ENCODE measurements at places on chromosomes 7 and 10.

DNA sequence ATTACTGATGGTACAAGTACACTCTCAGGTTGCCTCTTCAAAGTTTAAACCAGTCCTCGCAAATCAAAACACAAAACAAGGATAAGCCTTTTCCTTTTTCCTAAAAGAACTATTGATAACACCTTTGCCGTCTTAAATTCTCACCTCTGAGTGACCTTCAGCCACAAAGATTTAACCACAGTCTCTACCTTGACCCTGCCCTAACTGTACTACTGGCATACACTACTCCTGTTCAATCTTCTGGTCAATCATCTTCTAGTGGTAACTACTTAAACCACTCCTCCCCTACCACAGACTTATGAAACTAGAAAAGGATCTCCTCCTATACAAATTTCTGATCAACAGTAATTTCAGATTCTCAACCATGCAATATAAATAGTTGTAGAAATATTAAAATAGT, 15.1 kb downstream of the UPF2 start:
- DNase-seq = no peak

DNA sequence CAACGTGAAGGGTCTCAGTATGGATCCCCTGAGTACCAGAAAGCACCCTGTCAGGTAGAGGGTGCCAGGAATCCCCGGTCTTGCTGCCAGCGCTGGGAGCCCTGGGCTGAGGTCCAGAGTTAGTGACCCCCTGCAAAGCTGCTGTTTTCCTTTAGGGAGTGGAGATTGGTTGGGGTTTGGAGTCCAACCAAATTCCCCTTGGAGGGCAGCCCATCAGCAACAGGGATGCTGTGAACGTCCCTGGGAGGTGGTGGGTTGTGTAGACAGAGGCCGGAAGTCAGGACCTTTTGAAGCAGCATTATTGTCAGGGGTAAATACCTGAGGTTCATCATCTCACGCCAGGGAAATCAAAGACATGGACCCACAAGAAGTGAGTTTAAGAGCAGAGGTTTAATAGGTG, 104.2 kb downstream of the COL26A1 start:
- no peak for DNase-seq

GRCh38 chr7:43647673-43648472, 65.0 kb downstream of the STK17A start:
- DNase-seq = peak; percentile 100

DNA sequence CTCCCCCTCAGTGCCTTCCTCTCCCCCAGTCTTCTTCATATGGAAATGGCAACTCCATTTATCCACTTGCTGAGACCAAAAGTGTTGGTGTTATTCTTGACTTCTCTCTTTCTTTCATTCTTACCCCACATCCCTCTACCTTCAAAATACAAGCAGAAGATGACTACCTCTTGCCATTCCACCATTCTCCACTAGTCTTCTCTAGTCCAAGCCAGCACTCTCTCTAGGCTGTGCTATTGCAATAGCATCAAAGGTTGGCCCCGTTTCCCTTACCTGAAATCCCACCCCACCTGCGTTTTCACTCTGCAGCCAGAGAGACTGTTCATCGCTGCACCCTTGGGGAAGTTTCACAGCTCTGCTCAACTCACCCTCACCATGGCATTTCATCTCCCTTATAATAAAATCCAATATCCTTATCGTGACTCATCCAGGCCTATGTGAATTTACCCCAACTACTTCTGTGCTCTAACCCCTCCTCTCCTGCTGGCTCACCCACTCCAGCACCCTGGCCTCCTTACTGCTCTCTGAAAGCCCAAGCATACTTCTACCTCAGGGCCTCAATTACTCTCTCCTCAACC, 109.1 kb downstream of the LSM5 start:
- DNase-seq = no peak

DNA sequence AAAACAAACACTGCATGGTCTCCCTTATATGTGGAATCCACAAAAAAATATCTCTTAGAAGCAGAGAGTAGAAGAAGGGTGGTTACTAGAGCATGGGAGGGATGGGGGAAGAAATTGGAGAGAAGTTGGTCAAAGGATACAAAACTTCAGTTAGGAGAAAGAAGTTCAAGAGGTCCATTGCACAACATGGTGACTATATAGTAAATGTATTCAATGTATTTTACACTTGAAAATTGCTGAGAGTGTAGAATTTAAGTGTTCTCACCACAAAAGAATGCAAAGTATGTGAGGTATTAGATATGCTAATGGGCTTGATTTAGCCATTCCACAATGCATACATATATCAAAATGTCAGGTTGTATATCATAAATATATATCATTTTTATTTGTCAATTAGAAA, 232.0 kb upstream of the CELF2 start:
- peak; percentile 73 for DNase-seq

DNA sequence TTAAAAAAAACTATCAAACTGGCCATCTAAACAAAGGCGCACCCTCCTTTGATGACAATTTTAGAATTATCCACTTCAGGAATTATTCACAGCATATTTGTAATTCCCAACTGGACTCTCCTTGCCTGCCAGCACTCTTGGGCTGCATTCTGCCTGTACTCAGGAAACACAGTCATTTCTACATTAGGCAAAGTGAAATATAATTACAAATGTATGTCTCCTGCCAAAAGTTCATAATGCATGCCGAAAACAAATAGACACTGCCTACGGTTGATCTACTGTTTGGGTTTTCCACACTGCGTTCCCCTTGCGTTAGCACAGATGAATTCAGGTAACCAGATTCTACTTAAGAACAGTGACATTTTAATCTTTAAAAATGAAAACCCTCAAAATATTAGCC, 1.9 kb downstream of the HGF start:
- DNase-seq = peak; percentile 36

Data from fibroblast of lung (primary cell).